ENCODE measurements at places on chromosomes 2 and 18.

DNA sequence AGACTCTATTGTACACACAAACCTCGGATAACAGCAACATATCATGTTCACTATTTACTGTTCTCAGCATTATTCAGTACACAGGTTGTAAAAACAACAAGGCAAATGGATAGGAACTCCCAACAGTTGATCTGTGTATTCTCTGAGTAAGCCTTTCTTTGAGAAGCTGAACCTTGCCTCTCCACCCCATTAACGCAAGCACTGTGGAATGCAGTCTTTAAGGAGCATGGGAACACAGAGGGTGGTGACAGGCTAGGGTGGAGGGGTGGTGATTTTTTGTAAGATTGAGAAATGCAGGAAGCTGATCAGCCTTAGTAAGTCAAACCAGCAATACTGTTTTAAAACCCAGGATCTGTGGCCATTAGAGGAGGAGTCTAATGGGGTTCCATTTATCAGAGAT lies 19.6 kb upstream of the SERPINB11 start:
- DNase-seq = no peak

DNA sequence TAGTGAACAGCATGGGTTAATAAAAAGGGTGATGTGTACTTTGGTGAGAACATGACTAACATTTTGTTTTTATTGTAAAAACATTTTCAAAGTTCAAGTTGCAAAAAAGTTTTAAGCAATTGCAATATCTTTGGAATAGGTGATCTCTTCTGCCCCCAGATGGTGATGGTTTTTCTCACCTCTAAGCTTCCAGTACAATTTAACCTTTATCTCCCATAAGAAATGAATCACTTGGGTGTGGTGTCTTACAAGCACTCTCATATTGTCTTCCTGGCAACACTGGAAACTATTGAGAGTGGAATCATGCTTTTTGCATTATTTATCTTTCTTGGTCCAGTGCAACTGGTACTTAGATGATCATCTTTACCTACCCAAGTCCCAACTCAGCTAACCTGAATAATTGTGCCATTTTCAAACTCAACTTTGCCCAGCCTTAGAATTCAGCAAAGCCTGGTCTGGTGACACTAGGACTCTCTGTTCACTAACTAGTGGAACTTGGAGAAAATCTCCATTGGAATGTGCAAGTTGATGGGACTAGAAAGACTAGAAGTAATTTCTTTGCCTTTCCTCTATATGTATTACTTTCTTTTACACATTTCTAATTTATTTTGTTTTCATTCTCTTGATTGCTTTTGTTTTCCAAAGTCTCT lies 964.7 kb upstream of the ZEB2 start:
- DNase-seq = peak; percentile 50

DNA sequence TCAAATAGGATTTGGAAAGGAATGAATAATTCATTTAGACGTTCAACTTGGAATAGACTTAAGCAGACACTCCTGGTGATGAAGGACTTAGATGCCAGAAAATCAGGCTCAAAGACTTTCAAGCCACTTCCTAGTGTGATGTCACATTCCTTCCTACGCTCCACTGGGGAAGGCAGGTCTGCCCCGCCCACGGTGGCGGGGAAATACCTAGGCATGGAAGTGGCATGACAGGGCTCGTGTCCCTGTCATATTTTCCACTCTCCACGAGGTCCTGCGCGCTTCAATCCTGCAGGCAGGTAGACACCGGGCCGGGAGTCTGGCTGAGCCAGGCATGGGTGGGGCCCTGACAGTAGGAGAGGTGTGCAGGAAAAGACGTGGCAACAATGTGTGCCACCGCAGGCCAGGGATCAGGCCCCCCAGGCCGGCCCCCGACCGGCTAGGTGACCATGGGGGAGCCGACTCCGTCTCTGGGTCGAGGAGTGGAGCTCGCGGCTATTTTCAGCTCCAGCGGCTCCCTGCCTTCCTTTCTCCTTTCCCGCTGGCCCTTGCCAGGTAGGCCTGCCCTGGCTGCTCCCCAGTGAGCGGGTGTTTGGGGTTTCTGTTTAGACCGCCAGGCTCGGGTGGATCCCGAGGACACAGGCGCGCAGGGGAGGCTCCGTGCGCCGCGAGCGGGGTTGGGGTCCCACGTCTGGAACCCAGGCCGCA lies at the start of gene IL1RL2:
Gene IL1RL2, plus strand, starts transcription at position 233 of the 705 bp plus-strand sequence. CDS start 845 bp downstream, outside the sequence.
- no peak for DNase-seq

DNA sequence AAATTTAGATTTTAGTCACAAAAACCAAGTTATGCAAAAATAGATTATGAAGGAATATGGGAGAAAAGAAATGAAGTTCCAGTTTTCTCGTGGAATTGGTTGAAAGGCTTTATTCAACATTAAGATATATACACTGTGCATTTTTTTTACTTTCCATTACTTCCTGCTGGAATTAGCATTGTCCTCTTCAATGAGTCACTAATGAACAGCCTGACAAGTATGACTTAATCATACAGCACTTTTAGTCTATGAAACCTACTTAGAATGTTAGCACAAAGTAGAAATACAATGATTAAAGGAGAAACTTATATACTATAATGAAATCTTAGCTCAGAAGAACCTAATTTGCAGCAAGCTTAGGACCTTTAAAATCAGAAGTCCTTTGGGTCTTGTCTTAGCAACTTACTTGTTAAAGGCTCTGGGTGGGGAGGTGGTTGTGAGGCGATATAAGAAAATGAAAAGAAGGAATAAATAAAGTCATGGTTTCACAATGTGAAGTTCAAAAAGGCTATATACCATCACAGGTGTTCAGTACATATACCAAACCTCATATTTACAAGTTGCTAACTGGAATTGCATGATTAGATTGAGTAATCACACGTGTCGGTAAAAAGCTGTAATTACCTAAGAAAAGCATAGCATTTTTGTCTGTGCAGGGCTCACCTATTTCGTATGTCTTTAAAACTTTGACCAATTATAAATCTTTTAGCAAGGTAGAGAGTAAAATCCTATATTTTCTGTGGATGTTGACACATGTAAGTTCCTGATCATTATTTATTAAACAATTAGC lies 236.8 kb downstream of the CAMKMT start:
- DNase-seq = no peak

DNA sequence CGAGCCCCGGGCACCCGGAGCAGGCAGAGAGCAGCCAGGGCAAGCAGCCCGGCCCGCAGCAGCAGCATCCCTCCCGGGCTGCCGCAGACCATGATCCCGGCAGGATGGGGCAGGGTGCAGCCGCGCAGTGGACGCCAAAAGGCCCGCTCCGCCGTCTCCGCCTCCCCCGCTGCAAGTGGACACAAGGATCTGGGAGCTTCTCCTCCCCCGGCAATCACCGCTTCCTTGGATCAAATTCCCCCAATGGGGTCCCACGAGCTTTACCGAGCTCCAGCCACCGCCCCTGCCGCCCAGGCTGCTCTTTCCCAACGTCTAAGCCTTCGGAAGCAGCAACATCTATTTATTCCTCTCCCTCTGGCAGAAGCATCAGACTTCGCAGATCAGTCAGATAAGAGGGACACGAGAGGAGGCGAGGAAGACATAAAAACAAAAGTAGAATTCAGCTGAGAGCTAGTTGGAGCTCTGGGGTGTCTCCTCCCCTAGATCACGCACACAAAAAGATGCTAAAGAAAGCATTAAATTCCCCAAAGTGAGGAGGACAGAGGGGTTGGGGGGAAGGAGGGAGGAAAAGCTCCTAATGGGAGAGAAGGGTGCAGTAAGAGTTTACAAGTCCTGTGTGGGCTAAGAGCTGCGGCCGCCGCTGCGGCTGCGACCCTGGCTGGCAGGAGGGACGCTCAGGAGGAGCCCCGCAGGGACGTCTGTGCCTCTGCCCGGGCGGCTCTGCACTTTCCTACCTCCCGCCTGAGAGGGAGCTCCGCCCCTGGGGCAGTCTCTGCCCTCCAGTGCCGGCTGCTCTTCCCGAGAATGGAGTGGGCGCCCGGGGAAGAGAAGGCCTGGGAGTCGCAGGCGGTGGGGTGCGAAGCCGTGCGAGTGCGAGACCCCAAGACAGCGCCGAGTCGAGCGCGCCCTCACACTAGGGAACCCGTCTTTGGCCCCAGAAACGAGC lies at the start of gene FRZB:
Gene FRZB, minus strand, starts transcription at position 177 of the 946 bp plus-strand sequence. Its CDS starts 85 bp downstream, at position 92.
- DNase-seq = no peak

GRCh38 chr18:49905771-49906170 lies 92.4 kb upstream of the ACAA2 start:
- no peak for DNase-seq

- DNase-seq = no peak
Measured at GRCh38 chr2:196544906-196545433, 94.5 kb upstream of the CCDC150 start.

- DNase-seq = no peak
Measured at GRCh38 chr2:38602136-38602731, 494 bp downstream of the HNRNPLL start.

GRCh38 chr18:51066273-51066672 lies 36.3 kb downstream of the SMAD4 start:
- DNase-seq = no peak

- no peak for DNase-seq
Measured at GRCh38 chr18:63185984-63186383, 133.6 kb downstream of the BCL2 start.

GRCh38 chr2:85106489-85107180 lies 26.6 kb upstream of the TCF7L1 start:
- no peak for DNase-seq

GRCh38 chr2:134919341-134920210 lies 954 bp downstream of the CCNT2 start:
- no peak for DNase-seq

DNA sequence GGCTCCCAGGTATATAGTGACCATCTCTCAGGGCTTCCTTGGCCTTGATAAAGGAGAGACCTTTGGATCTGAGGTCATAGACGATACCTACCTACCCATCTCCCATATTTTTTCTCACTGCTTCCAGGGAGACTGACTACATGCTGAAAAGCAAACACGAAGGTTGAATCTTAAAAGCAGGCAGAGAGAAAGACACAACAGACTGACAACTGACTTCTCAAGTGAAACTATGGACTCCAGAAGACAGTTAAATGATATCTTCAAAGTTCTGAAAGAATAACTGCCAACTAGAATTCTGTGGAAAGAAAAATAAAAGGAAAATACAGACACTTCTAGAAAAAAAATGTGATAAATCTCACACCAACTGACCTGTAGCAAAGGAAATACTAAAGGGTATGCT lies 76.5 kb upstream of the HAAO start:
- DNase-seq = no peak

All from RCC 7860 (cell line).